ENCODE measurements at places on chromosomes 5 and 9. TPM values are rescaled to one million over a fixed set of nuclear protein-coding genes. Genes with fewer than 3 reads are reported as not detected.

IL5 gene
- polyA plus RNA-seq = 0.43 TPM

KCNMB1 gene
- 2.9 TPM for polyA plus RNA-seq

PCDHA9 gene
- polyA plus RNA-seq = not detected

GLRA1 gene
- polyA plus RNA-seq = not detected

TICAM2 gene
- polyA plus RNA-seq = 3.3 TPM

CDX1 gene
- polyA plus RNA-seq = 1.3 TPM

SPINK13 gene
- polyA plus RNA-seq = 1.1 TPM

GRCh38 chr5:53481159-53481886 lies 894 bp downstream of the FST start:
- DNase-seq = no peak
- H3K4me3 ChIP-seq = peak overlapping the region; percentile 51
- peaks cover 39% of the 10 kb centered on the region for H3K27me3 ChIP-seq
- H3K27ac ChIP-seq = no peak overlapping the region
- peaks cover 3% of the 10 kb centered on the region for H3K4me1 ChIP-seq

- H3K27ac ChIP-seq = no peak overlapping the region
- H3K4me3 ChIP-seq = no peak overlapping the region
- no peak for DNase-seq
- H3K4me1 ChIP-seq = no peaks in the 10 kb centered on the region
Measured at GRCh38 chr9:72220589-72220988, 71.3 kb downstream of the GDA start.

GRCh38 chr5:11047625-11048024 lies 286.6 kb upstream of the DAP start:
- H3K27me3 ChIP-seq = no peaks in the 10 kb centered on the region
- H3K4me1 ChIP-seq = no peaks in the 10 kb centered on the region
- no peak overlapping the region for H3K27ac ChIP-seq
- DNase-seq = no peak

DNA sequence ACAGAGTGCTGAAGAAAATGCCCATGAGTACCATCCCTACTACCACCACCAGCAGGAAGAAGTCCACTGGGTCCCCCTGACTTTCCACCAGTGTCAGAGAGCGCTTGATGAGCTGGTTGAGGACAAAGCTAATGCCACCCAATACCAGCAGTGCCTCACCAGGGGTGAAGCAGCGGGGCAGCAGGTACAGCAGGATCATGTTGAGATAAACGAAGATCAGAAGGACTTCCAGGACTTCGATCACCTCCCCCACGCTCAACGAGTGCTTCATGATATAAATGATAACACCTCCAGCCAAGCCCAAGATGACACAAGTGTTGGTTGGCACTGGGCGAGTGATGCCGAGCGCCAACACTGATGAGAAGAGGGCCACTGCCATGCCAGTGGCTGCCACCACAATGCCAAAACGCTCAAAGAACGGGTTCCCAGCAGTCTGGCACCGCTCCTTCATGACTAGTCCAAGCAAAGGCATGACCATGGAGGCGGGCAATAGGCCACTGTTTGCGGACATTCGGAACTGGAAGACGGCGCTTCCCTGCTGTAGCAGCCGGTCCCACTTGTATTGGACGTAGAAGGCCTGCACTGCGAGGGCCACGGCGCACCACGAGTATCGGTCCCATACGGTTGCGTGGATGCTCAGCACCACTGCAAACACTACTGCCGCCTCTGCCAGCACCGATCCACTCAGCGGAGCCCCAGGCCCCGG lies 679 bp downstream of the DOLK start:
- peaks cover 6% of the 10 kb centered on the region for H3K36me3 ChIP-seq
- H3K27me3 ChIP-seq = no peaks in the 10 kb centered on the region
- peak overlapping the region; percentile 85 for H3K27ac ChIP-seq
- H3K4me3 ChIP-seq = peak overlapping the region; percentile 82
- peaks cover 3% of the 10 kb centered on the region for H3K4me1 ChIP-seq

- no peak overlapping the region for H3K27ac ChIP-seq
- H3K36me3 ChIP-seq = no peaks in the 10 kb centered on the region
- no peaks in the 10 kb centered on the region for H3K27me3 ChIP-seq
- H3K4me3 ChIP-seq = no peak overlapping the region
- DNase-seq = no peak
- no peaks in the 10 kb centered on the region for H3K4me1 ChIP-seq
Measured at GRCh38 chr5:124995421-124995820, 249.0 kb upstream of the ZNF608 start.

DNA sequence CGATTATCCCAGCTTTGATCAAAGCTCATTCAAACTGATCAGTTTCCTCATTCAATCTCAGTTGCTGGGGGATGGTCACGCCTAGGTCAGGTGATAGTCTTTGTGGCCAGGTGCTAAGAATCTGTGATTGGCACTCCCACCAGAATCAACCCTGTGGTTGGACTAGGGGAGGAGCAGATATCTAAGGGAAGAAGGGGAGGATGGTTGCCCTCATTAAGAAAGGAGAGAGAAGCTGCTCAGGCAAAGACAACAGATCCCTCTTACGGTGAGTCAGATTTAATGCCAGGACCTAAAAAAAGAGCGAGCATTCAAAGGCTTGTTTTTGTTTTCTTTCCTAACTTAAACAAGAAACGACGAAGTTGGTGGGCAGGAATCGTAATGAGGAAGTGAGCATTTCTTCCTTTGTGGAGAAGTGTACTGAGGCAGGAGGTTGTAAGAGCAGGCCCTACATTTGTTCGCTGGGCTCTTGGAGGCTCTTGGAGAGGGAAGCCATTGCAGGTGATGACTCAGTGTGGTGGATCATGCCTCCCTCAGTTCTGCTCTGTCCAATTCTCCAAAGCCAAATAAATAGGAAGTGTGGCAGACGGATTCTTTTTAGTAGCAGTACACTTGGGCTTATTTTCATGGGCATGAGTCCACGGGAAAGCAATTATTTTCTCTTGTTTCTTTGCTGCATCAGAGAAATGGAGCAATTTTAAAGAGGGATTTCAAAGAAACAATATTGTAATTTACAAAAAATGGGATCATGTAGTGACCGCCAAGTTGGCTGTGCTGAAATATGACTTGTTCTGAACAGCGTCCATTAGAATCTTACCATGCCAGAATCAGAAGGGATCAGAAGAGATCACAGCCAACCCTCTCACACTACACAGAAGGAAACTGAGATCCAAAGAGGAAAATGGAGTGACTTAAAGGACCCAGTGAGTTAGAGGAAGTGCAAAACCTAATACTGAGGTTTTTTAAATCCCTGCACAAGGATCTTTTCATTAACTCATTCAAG lies 18.7 kb upstream of the TGFBR1 start:
- no peak overlapping the region for H3K4me3 ChIP-seq
- H3K36me3 ChIP-seq = no peaks in the 10 kb centered on the region
- no peak for DNase-seq
- H3K27ac ChIP-seq = no peak overlapping the region
- H3K4me1 ChIP-seq = peaks cover 5% of the 10 kb centered on the region
- H3K27me3 ChIP-seq = no peaks in the 10 kb centered on the region

DNA sequence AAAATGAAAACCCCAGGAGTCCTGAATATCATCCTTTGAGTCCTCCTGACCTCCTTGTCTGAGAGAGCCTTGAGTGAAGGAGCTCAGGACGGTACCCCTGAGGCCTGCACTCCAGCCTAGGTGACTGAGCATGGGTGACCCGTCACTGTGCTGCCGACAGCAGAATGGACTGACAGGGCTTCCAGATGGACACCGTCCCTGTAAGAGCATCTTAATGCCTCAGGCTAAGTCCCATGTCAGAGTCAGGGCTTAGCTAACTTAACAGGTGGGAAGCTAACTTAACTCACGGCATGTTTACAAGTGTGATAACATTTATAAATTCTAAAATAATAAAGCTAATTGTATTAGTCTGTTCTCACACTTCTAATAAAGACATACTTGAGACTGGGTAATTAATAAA lies 68.3 kb downstream of the IL6ST start:
- H3K4me3 ChIP-seq = no peak overlapping the region
- no peaks in the 10 kb centered on the region for H3K27me3 ChIP-seq
- no peak overlapping the region for H3K27ac ChIP-seq
- DNase-seq = no peak
- H3K4me1 ChIP-seq = peaks cover 12% of the 10 kb centered on the region

DNA sequence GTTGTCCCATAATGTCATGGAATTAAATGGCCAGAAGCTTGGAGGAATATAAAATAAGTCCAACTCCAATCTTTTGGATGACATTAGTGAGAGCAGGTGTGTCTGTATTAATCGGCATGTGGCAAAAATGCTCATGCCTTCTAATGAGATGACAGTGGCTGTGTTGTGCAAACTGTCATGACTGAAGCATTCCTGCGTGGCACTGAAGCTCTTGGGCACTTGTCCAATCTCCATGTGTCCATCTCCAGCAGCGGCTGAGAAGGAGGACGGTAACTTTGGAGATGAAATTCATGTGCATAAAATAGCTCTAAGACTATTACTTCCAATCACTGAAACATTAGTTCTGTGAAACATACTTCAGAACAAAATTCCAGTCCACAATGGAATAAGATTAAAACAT lies 697.5 kb upstream of the GRAMD2B start:
- no peaks in the 10 kb centered on the region for H3K36me3 ChIP-seq
- DNase-seq = no peak
- H3K4me1 ChIP-seq = no peaks in the 10 kb centered on the region
- H3K27ac ChIP-seq = no peak overlapping the region
- no peak overlapping the region for H3K4me3 ChIP-seq
- no peaks in the 10 kb centered on the region for H3K27me3 ChIP-seq

GRCh38 chr5:102654559-102655349 lies 100.4 kb upstream of the PAM start:
- no peak for DNase-seq
- H3K4me3 ChIP-seq = no peak overlapping the region
- no peaks in the 10 kb centered on the region for H3K27me3 ChIP-seq

- peak; percentile 43 for DNase-seq
- H3K27me3 ChIP-seq = peaks cover 45% of the 10 kb centered on the region
- H3K27ac ChIP-seq = no peak overlapping the region
- H3K4me1 ChIP-seq = peaks cover 4% of the 10 kb centered on the region
Measured at GRCh38 chr9:97803167-97804058, 49.6 kb upstream of the FOXE1 start.

GRCh38 chr5:89498699-89499098 lies 615.7 kb upstream of the MEF2C start:
- no peak overlapping the region for H3K27ac ChIP-seq
- no peak overlapping the region for H3K4me3 ChIP-seq
- no peaks in the 10 kb centered on the region for H3K4me1 ChIP-seq
- no peak for DNase-seq

DNA sequence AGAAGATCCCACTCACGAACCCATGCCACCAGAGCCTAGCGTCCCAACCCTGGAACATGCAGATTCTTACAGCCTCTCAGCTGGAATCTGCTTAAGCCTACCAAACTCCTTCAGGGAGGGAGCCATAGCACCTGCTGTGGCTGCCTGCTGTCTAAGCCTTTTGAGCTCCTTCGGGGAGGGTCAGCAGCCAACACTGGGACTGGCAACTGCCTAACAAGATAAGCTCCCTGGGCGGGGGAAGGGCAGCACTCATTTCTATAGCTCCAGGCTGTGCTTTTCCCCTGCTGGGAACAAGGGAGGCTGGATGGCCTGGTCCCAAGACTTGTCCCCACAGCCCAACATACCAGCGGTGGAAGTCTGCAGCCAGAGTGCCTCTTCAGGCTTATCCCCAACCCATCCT lies 199.1 kb upstream of the OR13F1 start:
- no peak for DNase-seq
- no peak overlapping the region for H3K27ac ChIP-seq
- no peaks in the 10 kb centered on the region for H3K4me1 ChIP-seq
- no peaks in the 10 kb centered on the region for H3K27me3 ChIP-seq

DNA sequence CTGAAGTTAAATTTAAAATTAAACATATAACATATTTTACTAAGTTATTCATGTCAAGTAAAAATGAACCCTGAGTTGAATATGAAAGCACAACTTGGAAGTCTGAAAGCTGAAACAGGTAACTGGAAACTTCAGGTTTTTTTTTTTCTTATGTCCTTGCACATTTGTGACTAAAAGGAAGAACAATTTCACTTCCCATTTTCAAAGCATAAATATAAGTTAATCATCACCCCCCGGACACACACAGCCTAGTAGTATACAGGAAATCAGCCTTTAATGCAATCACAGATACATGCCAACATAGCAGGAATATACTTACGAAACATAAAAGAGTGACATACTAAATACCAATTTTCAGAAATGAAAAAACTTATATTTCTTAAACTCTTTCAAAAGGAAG lies 225.9 kb downstream of the RFX3 start:
- no peaks in the 10 kb centered on the region for H3K36me3 ChIP-seq
- H3K4me3 ChIP-seq = no peak overlapping the region
- H3K4me1 ChIP-seq = no peaks in the 10 kb centered on the region
- no peaks in the 10 kb centered on the region for H3K27me3 ChIP-seq
